ENCODE measurements at places on chromosomes 2 and 18.

DNA sequence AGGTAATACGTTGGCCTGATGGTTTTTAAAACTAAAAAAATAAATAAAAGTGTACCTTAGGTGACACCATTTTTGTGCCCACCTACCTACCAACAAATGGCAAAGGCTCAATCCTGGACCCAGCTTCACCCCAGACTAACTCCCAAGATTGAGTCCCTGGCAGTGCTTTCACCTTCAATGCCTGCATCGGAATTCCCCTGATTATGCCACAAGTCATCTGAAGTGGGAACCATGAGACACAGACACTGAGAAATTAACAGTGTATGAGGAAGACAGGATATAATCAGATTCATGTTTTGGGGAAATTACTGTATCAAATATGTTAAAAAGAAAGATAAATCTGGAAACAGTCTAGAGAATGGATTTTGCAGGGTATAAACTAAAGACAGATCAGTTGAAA lies 41.6 kb downstream of the ZBTB14 start:
- no peak for DNase-seq

- no peak for DNase-seq
Measured at GRCh38 chr2:173290518-173290917, 64.2 kb upstream of the CDCA7 start.

DNA sequence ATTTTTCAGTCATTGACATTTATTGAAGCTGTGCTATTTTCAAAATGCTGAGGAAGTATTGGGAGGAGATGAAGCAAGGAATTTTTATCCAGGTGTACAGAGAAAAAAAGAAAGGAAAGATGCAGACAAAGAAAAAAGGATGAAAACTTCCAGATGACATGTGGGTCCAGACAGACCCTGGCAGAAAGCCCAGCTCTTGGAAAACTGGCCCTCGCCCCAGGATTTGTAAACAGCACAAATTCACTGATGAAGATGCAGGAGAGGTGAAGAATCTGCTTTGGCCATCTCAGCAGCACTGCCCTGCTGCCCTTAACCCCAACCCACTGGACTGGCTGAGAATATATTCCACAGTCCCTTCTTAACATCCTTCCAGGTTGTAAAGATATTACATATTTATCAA lies 12.5 kb downstream of the TACR1 start:
- DNase-seq: no peak

DNA sequence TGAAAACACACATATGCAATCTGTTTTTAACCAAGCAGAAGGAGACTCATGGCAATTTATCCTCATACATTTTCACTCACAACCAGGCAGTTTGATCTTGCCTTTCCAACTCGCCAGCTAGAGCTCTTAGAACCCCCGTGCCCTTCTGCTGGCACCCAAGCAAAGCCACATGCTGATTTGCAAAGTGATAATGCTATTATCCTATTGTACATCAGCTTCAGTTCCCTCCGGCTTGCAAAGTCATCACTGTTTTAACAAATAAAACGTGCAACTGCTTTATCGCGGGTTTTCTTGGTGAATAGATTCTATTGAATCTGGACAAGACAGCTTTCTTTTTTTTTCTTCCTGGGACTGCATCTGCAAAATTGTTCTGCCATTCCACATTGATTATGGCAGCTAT lies 314.6 kb downstream of the LNPK start:
- no peak for DNase-seq

- DNase-seq: no peak
Measured at GRCh38 chr2:148305476-148305875, 284.6 kb downstream of the MBD5 start.

DNA sequence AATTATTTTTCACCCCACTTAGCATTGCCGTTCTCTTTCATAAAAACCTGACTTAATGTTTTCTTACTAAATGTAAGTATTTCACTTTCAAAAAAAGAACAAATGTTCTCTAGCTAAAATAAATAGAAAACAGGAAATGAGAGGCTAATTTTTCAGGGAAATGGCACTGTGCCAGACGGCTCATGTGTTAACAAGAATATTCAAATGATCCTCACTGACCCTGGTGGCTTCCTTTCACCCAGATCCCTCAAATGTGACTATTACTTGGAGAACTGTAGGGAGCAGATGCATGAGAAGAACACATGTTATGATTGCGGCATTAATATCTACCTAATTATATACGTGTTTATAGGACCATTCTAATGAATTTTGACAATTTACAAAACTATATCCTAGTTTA lies 827.7 kb downstream of the SOCS6 start:
- no peak for DNase-seq

DNA sequence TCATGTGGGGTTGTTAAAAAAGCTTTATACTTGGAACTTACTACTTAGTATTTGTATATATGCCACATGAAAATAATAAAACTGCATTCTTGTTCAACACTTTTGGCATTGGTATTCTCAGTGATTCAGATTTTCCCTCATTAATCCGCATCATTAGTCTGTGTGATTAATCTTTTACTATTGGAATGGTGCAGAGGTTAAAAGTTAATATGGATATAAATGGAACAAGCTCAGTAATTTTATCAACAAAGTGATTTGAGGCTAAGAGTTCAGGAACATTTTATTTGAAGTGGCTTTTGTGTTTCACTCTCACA lies 45.4 kb upstream of the REG3G start:
- no peak for DNase-seq

- DNase-seq: no peak
Measured at GRCh38 chr2:26637811-26638310, 3.3 kb downstream of the CIB4 start.

DNA sequence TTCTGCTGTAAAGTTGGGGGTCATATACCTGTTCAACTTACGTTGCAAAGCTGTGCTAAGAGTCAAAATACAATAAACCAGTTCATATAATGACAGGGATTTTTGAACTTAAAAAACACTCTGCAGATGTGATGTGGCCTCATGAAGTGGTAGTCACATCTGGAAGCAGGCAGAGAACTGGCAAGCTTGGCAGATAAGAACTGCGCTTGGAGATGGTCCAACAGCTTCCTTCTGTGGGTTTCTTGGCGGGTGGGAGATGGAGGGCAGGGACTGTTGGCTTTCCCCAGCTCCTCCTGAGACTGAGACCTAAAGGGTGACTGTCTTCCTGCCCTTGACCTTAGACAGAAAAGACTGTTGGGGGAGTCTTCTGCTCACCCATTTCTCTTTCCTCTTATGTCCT lies 140.4 kb downstream of the CTIF start:
- DNase-seq: no peak

DNA sequence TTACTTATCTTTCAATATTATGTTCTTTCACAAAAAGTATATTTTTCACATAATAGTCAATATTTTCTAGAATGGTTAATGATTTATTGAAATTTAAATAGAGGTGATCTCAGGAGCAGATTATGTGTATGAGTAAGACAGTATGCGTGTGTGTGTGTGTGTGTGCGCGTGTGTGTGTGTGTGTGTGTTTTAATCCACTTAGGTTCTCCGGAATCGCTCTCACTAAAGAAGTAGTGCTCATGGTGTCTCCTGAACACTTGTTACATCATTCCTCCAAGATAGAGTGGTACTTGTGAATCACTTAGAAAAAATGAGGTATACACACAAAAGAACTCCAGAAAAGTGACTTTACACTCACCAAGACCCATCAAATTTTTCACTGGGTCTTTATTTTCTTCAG lies 91.0 kb upstream of the KCNH7 start:
- no peak for DNase-seq

DNA sequence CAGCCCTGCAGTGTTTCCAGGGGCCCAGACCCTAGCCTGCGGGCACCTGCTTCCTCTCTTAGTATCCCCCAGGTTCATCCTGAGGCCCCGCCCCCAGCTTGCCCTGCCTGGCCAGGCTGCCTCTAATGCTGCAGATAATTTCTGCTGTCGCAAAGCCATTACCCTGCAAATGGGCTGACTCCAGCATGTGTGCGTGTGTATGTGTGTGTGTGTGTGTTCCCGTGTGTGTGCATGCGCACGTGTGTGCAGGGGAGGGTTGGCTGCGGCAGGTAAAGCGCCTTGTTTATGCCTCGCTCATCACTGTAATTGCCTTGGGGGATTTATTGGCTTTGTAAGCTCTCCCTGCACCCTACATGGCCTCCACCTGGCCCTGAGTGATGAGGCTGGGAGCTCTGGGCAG lies 7.6 kb upstream of the PRSS56 start:
- DNase-seq: no peak

GRCh38 chr18:56278421-56279003 lies 359.9 kb downstream of the TXNL1 start:
- no peak for DNase-seq

GRCh38 chr18:61556862-61557261 lies 223.6 kb downstream of the CDH20 start:
- DNase-seq: no peak

GRCh38 chr2:198106621-198107385 lies 302.4 kb downstream of the PLCL1 start:
- no peak for DNase-seq

- no peak for DNase-seq
Measured at GRCh38 chr18:75330308-75330707, 97.2 kb downstream of the SMIM21 start.

DNA sequence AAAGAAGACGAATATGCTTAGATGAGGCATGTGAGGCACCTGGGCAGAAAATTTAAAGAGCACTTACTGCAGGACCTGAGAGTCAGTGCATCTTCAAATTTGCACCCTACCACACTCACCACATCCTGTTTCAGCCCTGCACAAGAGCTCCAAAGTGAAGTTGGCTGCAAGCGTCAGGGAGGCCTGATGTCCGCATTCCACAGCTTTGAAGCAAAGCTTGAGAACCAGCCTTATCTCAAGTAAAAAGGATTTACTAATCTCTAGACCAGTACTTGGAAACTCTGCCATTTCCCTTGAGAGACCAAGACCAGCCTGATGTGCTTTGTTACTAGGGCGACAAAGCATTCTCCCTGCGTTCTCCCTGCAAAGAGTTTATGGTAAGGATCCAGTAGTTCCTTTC lies 3.4 kb upstream of the ASNSD1 start:
- peak; percentile 34 for DNase-seq

DNA sequence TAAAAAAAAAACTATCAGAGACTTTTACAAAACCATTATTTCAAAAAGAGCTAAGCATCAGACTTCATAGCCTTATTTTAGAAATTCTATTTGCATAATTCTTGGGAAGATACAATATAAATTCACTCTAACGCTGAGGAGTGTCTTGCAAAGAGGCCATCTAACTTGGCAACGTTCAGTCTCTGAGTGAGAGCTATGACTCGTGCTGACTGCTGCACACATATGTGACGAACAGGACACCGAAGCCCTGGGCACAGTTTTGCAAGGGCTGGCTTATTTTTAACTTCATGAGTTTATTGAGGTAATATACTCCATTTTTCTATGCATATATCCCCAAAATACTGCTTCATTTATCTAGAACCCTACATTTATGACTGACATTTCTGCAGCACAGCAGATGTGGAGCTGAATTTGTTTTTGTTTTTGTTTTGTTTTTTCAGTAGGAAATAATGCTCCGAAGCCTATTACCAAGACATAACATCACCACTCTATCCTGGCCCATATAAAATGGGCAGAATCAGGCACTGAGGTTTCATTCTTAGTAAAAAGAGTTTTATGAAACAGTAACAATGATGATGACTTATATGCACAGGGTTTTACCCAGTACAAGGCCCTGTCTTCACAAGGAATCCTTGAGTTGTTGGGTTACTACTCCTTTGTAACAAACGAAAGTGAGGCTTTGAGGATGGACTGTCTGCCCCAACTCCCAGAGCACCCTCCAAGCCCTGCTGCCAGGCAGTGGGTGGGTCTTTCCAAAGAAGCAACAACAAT lies 68.3 kb downstream of the CRACDL start:
- no peak for DNase-seq

GRCh38 chr2:241884951-241885290 lies 15.4 kb downstream of the RTP5 start:
- no peak for DNase-seq

DNA sequence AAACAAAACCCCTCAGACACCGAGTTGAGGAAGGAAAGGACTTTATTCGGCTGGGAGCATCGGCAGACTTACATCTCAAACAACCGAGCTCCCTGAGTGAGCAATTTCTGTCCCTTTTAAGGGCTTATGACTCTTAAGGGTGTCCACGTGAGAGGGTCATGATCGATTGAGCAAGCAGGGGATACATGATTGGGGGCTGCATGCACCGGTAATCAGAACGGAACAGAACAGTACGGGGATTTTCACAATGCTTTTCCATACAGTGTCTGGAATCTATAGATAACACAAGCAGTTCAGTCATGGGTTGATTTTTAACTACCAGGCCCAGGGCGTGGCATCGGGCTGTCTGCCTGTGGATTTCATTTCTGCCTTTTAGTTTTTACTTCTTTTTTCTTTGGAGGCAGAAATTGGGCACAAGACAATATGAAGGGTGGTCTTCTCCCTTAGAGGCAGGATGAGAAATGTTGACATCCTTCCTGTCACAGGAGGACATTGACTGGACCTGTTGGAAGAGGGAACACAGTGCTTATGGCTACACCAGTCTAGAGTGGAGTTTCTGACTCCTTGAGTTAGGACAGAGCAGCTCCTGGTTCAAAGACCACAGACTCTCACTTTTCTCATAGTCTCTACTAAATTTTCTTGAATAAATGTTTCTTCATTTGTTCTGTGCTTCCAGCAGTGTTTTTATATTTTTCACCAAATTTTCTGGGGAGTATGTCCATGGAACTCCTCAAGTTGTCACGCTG lies 35.8 kb downstream of the SPOPL start:
- DNase-seq: no peak

GRCh38 chr2:188979187-188980114 lies 5.3 kb downstream of the COL3A1 start:
- DNase-seq: no peak

GRCh38 chr18:2147476-2148230 lies 423.7 kb downstream of the METTL4 start:
- no peak for DNase-seq

GRCh38 chr18:28837100-28837499 lies 660.2 kb upstream of the CDH2 start:
- no peak for DNase-seq

Measured in CD4-positive, alpha-beta T cell treated with Interleukin-1 beta for 1 hour (primary cell).